ENCODE measurements at places on chromosomes 1 and 21. TPM values are rescaled to one million over a fixed set of nuclear protein-coding genes. Genes with fewer than 3 reads are reported as not detected.

DNA sequence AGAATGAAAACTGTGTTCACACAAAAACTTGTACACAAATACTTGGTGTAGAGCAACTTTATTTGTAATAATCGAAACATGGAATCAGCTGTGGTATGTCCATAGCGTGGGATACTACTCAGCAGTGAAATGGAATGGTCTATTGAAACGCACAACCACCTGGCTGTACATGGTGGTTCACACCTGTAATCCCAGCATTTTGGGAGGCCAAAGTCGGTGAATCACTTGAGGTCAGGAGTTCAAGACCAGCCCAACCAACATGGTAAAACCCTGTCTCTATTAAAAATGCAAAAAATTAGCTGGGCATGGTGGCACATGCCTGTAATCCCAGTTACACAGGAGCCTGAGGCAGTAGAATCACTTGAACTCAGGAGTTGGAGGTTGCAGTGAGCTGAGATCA, 356.8 kb downstream of the RYR2 start:
- H3K36me3 ChIP-seq = no peaks in the 10 kb centered on the region
- H3K27me3 ChIP-seq = peaks cover 4% of the 10 kb centered on the region
- H3K27ac ChIP-seq = no peak overlapping the region
- no peaks in the 10 kb centered on the region for H3K4me1 ChIP-seq

DNA sequence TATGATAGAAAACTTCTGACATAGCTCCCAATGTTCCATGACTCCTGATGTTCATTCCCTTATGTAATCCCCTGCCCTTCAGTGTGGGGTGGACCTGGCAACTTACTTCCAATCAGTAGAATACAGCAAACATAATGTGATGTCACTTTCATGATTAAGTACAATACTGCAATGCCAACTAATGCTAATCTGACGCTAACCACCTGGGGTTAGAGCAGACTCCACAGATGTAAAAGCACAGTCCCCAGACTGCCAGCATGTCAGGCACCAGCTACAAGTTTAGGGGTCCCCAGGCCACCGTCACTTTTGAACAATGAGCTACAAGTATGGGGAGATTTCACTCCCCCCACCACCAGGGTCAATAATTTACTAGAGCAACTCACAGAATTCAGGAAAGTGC, 32.3 kb upstream of the FBXO28 start:
- no peak overlapping the region for H3K4me3 ChIP-seq
- no peak for DNase-seq
- peaks cover 2% of the 10 kb centered on the region for H3K4me1 ChIP-seq
- peaks cover 10% of the 10 kb centered on the region for H3K27me3 ChIP-seq
- H3K36me3 ChIP-seq = no peaks in the 10 kb centered on the region
- H3K27ac ChIP-seq = no peak overlapping the region

- no peak overlapping the region for H3K27ac ChIP-seq
- H3K4me1 ChIP-seq = no peaks in the 10 kb centered on the region
- H3K36me3 ChIP-seq = no peaks in the 10 kb centered on the region
- DNase-seq = no peak
- H3K27me3 ChIP-seq = peaks cover 2% of the 10 kb centered on the region
Observed at GRCh38 chr1:63950023-63950422, 176.2 kb downstream of the ROR1 start.

- H3K27me3 ChIP-seq = no peaks in the 10 kb centered on the region
- H3K4me1 ChIP-seq = no peaks in the 10 kb centered on the region
- DNase-seq = no peak
- no peak overlapping the region for H3K4me3 ChIP-seq
- H3K36me3 ChIP-seq = no peaks in the 10 kb centered on the region
- H3K27ac ChIP-seq = no peak overlapping the region
Observed at GRCh38 chr21:23488245-23488644, 2119.0 kb downstream of the MRPL39 start.

Gene TMEM200B
- total RNA-seq = 1.5 TPM

DNA sequence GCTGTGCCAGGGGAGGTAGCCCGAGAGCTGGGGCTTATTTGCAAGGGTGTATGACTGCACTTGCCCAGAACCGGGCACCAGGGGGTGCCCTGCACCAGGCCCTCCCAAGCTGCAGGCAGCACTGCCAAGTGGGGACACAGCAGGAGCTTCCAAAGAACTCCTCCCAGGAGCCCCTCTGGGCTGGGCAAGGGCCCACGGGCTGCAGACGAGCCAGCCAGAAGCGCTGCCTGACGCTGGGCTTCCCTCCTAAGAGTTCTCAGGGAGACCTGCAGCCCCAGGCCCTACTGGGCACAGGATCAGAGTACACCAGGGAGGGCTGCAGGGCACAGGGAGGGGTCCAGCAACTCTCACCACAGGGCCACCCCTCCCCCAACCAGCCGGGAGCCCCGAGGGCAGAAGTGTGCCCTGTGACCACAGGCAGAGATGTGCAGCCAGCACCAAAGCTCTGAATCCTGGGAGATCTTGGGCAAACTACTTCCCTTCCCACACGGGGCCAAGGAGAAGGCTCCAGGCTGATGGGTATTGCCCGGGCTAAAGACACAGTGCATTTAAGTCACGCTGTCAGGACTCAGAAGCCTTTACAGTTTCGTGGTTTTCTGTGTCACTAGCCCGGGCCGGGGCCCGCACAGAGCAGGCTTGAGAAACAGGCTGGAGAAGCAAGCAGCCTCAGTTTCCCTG, 63.4 kb downstream of the KCNAB2 start:
- no peak overlapping the region for H3K4me3 ChIP-seq
- H3K4me1 ChIP-seq = no peaks in the 10 kb centered on the region
- no peaks in the 10 kb centered on the region for H3K36me3 ChIP-seq

- no peak overlapping the region for H3K4me3 ChIP-seq
- H3K36me3 ChIP-seq = no peaks in the 10 kb centered on the region
- no peak for DNase-seq
- H3K4me1 ChIP-seq = no peaks in the 10 kb centered on the region
Observed at GRCh38 chr1:163789911-163790310, 468.2 kb downstream of the NUF2 start.

DNA sequence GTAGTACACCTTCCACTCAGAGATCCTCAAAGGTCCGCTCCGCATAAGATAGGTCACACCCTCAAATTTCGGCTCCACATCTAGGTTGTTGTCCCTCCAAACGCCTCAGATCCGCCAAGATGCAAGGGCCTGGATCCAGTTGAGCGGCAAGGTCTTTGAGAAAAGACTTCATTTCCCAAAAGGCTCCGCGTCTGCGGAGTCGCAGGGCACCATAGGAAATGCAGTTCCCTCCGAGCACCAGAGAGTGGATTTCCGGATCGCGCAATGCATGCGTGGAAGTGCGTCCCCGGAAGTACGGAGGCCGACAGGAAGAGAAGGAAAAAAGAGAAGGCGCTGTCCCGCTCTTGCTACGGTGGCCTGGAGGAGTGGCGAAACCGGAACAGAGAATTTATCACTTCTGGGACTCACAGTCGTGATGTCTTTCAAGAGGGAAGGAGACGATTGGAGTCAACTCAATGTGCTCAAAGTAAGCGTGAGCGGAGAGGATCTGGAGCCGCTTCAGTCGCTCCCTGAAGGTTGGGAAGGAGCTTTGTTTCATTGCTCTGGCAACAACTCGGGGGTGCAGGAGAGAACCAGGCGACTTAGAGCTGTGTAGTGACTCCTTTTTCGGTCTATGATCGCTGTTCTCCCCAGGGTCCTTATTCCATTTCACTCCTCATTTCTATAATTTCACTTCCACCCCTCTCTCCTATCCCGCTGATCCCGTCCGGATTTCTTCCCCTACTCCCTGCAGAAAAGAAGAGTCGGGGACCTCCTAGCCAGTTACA, at the start of the genes LYSMD1 and SCNM1:
LYSMD1 (minus strand) TSS at position 165 of the 767 bp plus-strand sequence. CDS start 644 bp downstream, outside the sequence.
SCNM1 (plus strand) TSS at position 407 of the 767 bp plus-strand sequence; CDS start at position 416, 9 bp downstream.
- peaks cover 32% of the 10 kb centered on the region for H3K36me3 ChIP-seq
- peak within 1 kb of the TSS; percentile 92 for H3K4me3 ChIP-seq
- peak within 1 kb of the TSS; percentile 92 for H3K27ac ChIP-seq
- H3K4me1 ChIP-seq = peaks cover 49% of the 10 kb centered on the region
- H3K27me3 ChIP-seq = peaks cover 2% of the 10 kb centered on the region
